ENCODE measurements at places on chromosomes 5 and 9.

DNA sequence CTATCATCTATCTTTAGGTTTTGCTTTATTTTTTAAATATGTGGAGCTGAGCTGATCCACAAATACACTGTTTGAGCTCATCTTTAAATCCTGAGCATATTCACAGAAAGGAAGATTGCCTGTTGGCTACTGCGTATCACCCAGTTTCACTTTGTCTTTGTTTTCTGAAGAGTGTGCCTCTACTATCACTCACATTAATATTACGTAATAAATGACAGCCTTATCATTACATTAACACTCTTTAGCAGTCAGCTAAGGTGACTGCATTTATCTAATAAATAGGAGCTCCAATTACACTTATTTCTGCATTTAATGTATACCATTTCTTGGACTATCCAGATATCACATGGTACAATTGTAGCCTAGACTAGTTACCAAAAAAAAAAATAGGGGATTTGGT lies 511.7 kb downstream of the NR2F1-AS1 start:
- DNase-seq = no peak

GRCh38 chr5:109468288-109468676 lies 58.5 kb upstream of the PJA2 start:
- no peak for DNase-seq

GRCh38 chr9:19748278-19749126 lies 40.3 kb downstream of the SLC24A2 start:
- DNase-seq = no peak

- no peak for DNase-seq
Measured at GRCh38 chr9:69155341-69156030, 18.6 kb upstream of the TJP2 start.

All from T1000 (cell line).